ENCODE measurements at places on chromosomes 11 and 22.

- DNase-seq, result no peak
These were observed 5.9 kb upstream of the OR52L1 start for GRCh38 chr11:5992604-5993251.

- no peak for DNase-seq
These were observed 12.7 kb downstream of the CCDC73 start for GRCh38 chr11:32781721-32782120.

DNA sequence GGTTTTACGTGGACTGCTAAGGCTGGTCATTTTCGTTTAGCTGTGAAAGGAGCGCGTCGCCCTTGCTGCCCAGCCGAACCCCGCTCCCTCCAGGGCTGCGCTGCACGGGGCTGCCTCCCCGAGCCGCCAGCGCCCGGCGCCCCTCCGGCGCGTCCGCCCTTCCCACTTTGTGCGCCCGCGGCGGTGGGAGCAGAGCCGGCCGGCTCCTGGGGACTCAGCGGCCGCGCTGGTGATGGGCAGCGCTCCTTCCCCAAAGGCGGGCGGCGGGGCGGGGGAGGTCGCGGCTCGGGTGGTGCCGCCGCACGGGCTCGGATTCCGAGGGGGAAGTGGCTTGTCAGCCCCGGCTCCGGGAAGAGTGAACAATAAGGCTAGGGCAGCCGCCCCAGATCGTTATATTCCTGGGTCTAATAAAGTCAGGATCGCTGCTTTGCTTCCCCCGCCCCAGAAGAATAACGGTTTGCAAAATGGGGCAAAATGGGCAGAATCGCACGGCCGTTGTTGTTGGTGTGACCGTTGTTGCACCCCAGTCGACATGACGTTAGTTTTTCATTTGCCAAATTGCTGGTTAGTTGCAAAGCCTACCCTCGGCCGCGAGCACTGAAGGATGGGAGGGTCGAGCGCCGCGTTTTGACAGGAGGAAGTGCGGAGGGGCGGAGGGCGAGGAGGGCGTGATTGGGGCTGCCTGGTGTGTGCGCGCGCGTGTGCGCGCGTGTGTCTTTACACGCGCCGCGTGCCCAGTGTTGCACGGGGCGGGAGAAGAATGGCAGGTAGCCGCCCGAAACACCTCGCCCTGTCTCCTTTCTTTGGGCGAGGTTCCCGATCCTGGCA lies 745 bp downstream of the NCAM1 start:
- no peak for DNase-seq

- no peak for DNase-seq
These were observed 199.6 kb downstream of the CEP164 start for GRCh38 chr11:117527271-117527670.

Measured in NCI-H2081 treated with DMSO at 0.1 percent for 48 hours (cell line).